ENCODE measurements at places on chromosomes 4 and X.

GRCh38 chr4:124343661-124344171 is 368.8 kb downstream of the ANKRD50 start:
- no peak for DNase-seq

DNA sequence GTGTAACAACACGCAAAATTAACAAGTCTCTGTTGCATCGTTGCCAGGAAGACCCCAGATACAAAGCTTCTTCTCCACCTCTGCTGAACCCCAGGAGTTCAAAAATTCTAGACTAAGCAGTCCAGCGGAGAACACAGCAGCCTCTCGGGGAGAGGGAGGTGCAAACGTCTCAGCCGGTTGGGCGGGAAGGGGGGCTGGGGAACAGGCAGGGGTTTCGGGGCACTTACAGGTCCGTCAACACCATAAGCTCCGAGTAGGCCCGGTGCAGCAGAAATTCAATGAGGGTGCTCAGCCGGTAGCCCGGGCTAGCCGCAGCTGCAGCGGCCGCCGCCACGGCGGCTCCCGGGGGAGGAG is 394 bp downstream of the MED14 start:
- peak; percentile 1 for DNase-seq

- no peak for DNase-seq
Observed at GRCh38 chr4:13386405-13387107, 97.6 kb downstream of the RAB28 start.

- DNase-seq: no peak
Observed at GRCh38 chr4:174204164-174204831, 79.2 kb downstream of the FBXO8 start.

DNA sequence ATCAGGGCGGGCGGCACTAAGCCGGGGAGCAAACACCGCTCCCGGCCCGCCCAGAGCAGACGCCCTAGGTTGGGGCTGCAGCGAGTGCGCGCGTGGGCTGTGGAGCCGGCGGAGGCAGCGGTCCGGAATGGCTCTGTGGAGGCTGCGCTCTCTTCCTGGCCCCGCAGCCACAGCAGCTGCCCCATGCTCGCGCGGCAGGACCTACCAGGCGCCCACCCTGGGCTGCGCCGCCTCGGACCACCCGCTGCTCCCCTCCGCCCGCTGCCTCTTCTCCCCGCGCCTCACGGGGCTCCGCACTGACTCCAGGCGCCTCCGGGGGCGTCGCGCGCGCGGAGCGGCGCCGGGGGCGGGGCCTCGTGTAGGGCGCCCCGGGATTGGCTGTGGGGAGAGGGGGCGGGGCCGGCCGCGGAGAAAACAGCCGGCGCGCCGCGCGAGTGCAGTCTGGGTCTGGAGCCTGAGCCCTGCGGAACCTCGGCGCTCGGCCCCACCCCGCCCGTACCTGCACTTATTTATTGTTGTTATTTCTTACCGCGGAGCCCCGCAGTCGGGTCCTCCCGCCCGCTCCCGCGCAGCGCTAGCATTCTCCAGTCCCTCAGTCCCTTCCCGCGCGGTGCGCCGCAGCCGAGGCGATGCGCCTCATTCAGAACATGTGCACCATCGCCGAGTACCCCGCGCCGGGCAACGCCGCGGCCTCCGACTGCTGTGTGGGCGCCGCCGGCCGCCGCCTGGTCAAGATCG is at the start of gene RASL11B:
TSS of gene RASL11B (plus strand) at position 439 of the 738 bp plus-strand sequence. CDS start at position 630, 191 bp downstream.
- peak; percentile 79 for DNase-seq

DNA sequence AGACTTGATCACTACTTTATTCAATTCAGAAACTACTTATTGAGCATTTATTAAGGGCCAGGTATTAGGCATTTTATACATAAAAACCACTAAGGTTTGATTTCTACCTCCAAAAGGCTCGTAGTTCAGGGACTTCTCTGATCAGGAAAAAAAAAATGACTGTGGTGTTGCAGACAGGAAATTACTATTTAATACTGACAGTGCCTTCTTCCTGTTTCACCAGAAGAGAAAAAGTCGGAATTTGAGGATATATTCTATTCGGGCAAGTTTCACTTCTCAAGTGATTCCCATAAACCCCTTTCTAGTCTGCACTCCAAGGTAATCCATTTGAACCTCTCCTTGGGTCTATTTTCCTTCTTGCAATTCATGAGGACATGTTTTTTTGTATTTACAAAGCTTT is 15.3 kb upstream of the TASL start:
- no peak for DNase-seq

DNA sequence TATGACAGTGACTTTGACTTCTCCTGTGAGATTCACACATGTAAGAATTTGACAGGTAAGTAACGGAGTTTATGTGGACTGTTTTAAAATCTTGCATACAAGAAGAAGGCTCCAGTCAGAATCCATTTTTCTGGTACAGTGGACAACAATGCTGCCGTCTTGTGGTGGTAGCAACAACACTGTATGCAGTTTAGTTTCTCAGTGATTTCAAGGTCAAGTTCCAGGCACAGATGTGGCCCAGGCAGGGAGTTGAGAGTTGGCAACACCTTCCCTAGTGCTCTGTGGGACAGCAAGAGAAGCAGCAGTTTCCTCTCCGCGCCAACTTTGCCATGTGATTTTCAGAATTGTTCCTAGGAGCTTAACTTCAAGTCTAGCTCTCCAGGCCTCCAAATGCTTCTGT is 56.0 kb upstream of the STPG2 start:
- no peak for DNase-seq

- no peak for DNase-seq
Observed at GRCh38 chr4:183297675-183298074, 22.4 kb downstream of the CLDN22 start.

DNA sequence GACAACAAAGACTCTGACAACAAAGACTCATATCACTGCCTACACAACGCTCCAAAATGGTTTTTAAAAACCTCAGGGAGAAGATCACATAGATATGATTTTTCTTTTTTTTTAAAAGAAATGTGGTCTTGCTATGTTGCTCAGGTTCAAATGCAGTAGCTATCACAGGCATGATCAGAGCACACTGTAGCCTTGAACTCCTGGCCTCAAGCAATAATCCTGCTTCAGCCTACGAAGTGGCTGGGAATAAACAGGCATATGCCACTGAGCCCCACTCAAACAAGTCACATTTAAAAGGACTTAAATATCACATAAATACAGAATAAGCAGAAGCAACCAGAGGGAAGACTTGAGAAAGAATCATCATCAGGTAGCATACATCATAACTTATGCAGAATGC is 14.7 kb downstream of the DHX15 start:
- DNase-seq: no peak

DNA sequence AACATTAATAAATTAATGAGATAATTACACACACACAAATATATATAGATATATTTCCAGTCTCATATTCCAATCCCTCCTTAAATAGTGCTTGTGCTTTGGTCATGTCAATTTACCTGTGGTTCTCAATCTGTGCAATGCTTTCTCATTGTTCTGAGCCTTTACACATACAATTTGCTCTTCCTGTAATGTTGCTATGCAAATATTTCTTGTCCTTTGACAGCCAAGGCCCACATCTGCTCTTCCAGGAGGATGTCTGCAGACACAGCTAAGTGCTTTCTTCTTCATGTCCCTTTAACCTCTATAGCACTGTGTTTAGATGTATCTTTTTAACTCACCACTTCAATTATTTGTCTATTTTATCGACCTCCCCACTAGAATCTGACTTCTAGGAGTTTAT is 67.3 kb upstream of the RAPGEF2 start:
- no peak for DNase-seq

- no peak for DNase-seq
Observed at GRCh38 chr4:94508806-94509205, 57.1 kb downstream of the PDLIM5 start.

DNA sequence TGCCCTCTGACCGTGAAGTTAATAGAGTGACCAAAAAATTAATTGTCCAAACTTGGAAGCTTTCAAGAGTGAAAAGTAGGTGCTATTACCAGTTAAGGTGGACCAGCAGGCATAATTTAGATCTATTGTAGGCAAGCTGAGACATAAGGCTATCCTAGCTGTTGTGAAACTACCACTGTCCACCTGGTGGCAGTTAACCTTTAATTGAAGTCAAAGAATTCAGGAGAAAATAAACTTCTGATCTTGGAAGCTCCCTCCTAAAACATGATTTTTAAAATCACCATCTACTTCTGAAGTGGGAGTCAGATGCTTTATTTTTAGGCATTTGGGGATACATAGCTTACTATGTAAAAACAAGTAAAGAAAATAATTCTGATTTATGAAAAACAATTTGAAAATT is 636.3 kb upstream of the HTR2C start:
- no peak for DNase-seq

DNA sequence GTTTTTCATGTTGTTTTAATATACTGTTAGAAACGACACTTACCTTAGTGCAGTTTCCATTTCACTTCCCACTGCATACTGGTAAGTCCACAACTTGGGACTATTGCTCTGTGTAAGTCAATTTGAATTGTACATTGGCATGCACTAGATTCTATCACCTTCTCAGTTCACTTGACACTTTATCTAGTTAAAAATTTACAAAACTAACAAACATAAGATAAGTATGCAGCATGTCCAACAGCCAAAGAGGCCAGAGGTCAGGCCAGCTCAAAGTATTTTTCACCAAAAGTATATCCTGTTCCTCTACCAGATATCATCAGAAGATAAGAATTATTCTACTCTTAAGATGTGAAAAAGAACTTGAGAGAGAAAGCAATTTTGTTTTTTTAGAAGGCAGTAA is 75.9 kb downstream of the QRFPR start:
- DNase-seq: no peak

GRCh38 chrX:25548811-25549210 is 533.0 kb upstream of the ARX start:
- DNase-seq: no peak

- DNase-seq: no peak
Observed at GRCh38 chr4:156547439-156547838, 424.2 kb downstream of the PDGFC start.

- DNase-seq: no peak
Observed at GRCh38 chrX:153600921-153601320, 2.0 kb upstream of the CCNQ start.

GRCh38 chrX:114626323-114626722 is 42.4 kb downstream of the HTR2C start:
- DNase-seq: no peak

DNA sequence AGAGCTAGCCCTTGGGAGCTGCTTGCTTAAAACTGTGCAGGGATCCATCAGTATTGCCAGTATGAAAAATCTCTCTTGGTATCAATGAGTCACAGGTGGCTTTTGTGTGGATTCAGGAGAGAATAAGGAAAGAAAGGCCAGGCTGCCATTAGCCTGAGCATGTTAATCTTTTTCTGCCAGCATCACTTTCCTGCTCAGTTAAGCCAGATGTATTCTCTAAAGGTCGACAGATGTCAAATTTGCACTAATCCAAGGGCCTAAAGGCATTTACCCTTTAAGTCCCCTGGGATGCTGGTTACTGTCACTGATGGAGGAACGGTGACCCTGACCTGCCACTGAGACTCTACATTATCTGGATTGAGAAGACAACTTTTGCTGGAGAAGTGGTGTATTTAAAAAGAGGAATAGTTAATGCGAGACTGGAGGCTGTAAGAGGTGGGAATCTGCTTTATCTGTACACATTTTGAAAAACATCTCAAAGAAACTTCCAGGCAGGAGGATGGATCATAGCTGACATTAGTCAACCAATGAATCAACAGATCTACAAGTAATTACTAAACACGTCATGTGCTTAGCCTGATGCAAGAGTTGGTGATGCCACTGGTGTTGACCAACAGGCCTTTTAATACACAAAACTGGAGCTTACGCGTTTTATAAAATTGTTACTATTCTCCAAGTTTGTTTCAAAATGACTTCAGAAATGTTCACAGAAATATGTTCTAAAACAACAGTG is 241.4 kb upstream of the ANXA3 start:
- no peak for DNase-seq

GRCh38 chr4:69832326-69833030 is 27.5 kb downstream of the SULT1E1 start:
- no peak for DNase-seq

DNA sequence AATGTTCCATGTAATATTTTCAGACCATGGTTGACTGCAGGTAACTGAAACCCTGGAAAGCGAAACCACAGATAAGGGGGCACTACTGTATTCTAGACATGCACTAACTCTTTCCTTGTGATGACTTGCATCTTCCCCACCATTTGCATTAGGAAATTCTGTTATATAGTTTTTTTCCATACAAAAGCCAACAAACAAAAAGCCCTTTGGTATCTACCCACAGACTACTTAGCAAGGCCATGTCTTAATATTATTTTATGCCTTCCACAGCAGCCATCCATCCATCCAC is 23.5 kb downstream of the OCIAD1 start:
- no peak for DNase-seq

- DNase-seq: no peak
Observed at GRCh38 chr4:149552601-149553000, 263.0 kb downstream of the IQCM start.

DNA sequence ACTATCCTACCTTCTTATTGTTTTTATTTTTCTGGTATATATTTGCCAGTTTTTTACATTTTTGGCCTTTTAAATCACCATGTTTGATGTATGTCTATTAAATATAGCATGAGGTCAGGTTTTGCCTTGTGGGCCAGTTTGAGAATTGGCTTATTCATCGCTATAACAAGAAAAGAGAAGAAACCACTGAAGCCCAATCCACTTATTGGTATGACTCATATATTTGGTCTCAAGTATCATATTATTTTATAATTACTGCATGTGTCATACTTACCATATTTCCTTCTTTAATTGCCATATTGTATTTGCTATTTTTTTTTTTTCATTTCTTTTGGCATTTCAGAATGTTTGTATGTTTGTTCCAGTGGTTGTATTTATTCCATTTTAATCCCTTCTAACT is 99.3 kb downstream of the IRF2 start:
- no peak for DNase-seq

GRCh38 chr4:4532371-4533154 is 9.3 kb downstream of the STX18 start:
- no peak for DNase-seq

DNA sequence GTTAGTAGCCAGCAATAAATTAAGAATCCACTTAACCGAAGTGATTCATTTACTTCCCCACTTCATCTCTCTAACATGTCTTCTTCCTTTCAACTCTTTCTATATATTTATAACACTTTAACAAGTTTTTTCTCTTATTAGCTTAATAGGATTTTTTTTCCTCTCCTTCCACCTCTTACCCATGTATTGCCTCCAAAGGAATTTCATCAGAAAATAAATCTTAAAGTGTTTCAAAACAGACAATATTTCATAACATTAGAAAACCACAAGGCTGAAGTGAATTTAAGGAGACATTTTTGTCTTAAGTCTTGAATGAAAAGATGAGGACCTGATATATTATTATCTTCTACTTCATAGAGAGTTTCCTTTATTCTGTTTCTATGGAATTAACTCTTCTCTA is 101.5 kb downstream of the PDGFC start:
- no peak for DNase-seq
